ENCODE measurements at places on chromosomes 2 and 18.

DNA sequence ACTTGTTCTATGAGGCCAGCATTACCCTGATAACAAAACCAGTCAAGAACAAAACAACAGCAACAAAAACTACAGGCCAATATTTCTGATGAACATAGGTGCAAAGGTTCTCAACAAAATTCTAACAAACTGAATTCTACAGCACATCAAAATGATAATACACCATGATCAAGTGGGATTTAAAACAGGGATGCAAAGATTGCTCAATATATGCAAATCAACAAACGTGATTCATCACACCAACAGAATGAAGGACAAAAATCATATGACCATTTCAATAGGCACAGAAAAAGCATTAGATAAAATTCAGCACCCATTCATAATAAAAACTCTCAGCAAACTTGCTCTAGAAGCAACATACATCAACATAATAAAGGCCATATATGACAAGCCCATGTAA lies 173.6 kb downstream of the CAMKMT start:
- DNase-seq, result no peak

DNA sequence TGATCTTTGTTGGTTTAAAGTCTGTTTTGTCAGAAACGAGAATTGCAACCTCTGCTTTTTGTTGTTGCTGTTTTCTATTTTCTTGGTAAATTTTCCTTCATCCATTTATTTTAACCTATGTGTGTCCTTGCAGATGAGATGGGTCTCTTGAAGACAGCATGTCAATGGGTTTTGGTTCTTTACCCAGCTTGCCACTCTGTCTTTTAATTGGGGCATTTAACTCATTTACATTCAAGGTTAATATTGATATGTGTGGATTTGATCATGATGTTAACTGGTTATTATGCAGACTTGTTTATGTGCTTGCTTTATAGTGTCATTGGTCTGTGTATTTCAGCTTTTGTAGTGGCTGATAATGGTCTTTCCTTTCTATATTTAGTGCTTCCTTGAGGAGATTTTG lies 327.9 kb upstream of the SYT4 start:
- DNase-seq, result no peak

- DNase-seq, result no peak
These were observed 47.3 kb upstream of the SLC38A11 start for GRCh38 chr2:165002638-165003037.

- DNase-seq, result peak; percentile 73
These were observed 61.3 kb upstream of the ITSN2 start for GRCh38 chr2:24421668-24422067.

- no peak for DNase-seq
These were observed 39.9 kb upstream of the COBLL1 start for GRCh38 chr2:164881524-164881923.

GRCh38 chr2:32591669-32592463 lies 36.0 kb upstream of the TTC27 start:
- DNase-seq, result peak; percentile 4

- DNase-seq, result no peak
These were observed 239.9 kb downstream of the CYRIA start for GRCh38 chr2:16425462-16426336.
